Activated CD4-positive, CD25-positive, alpha-beta regulatory T cell treated with anti-CD3 and anti-CD28 coated beads, Interleukin-2, amount 50 U/mL, for 72 hours (primary cell): ENCODE measurements at places on chromosomes 7 and 10.

- no peak for DNase-seq
These were observed 57.5 kb upstream of the SP4 start for GRCh38 chr7:21370283-21370982.

- DNase-seq: no peak
These were observed 157.0 kb downstream of the ARID5B start for GRCh38 chr10:62058476-62058875.

GRCh38 chr7:102390697-102391484, 5.3 kb upstream of the PRKRIP1 start:
- peak; percentile 73 for DNase-seq

DNA sequence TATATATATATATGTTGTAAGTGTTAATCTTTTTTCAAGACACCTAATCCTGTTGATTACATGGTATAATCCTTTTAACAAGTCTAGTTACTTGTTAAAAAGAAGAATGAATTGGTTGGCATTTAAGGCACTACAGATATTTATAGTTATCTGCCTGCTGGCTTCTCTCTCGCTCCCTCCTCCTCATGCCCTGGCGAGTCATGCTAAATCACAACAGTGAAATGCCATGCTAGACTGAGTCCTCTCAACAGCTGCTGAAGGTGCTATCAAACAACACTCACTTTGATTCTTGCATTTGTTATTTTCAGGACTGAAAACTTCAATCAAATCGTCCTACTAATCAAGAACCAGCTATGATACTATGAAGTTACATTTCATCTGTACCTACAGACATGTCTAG, 15.4 kb downstream of the NRAP start:
- DNase-seq: no peak

GRCh38 chr10:49750546-49750945, 11.6 kb downstream of the OGDHL start:
- no peak for DNase-seq

- DNase-seq: no peak
These were observed 9.6 kb downstream of the PKD1L1 start for GRCh38 chr7:47938574-47939165.

- DNase-seq: no peak
These were observed 409.3 kb downstream of the RPS24 start for GRCh38 chr10:78442836-78443550.

GRCh38 chr7:44433255-44434022, 57.0 kb downstream of the NUDCD3 start:
- DNase-seq: no peak

DNA sequence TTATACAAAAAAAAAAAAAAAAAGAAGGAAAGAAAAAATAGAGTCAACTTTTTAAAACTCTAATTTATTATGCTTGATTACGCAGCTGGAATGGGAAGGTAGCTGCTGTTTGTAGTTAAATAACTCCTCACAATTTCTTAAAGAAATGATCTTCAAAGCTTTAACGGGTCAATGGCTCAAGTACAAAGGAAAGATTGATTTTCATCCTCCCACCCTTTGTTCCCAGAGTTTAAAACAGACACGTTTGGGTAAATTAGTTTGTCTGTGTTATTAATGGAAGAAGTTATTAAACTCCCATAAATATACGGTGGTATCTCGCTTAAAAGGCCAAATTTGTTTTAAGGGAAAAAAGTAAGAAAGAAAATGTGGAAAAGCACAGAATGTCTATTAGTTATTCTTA, 179.3 kb downstream of the EMX2 start:
- DNase-seq: no peak

GRCh38 chr7:114835861-114836260, 86.0 kb upstream of the MDFIC start:
- DNase-seq: no peak

GRCh38 chr7:133052826-133053225, 29.1 kb downstream of the CHCHD3 start:
- DNase-seq: no peak

- no peak for DNase-seq
These were observed 261.0 kb downstream of the GRID1 start for GRCh38 chr10:86105640-86106039.

DNA sequence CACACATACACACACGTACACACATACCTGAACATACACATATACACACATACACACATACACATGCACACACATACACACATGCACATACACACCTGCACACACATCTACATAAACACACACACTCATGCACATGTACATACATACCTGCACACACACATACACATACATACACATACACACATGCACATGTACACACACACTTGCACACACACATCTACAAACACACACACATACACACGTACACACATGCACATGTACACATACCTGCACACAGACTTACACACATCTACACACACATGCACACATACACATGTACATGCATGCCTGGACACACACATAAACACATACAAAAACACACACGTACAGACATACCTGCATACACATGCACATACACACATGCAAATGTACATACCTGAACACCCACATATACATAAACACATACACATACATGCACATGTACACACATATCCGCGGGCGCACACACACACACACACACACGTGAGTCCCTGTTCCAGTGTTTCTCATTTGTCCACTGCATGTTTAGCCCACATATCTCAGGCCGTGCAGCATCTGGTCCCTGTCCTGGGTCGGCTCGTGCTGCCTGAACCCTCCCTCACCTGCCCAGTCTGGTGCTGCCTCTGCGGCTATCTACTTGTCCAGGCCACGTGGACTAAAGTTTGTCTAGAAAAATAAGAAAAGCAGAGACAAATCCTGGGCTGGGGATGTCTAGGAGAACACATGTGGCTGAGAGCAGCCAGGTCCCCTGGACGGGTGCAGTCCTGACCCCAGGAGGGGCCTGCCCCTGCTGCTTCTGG, 238.7 kb downstream of the TCERG1L start:
- DNase-seq: no peak

GRCh38 chr10:30300728-30301127, 48.4 kb downstream of the MTPAP start:
- DNase-seq: no peak

- DNase-seq: no peak
These were observed 89.6 kb downstream of the PPP1R17 start for GRCh38 chr7:31776616-31777015.

GRCh38 chr10:92810934-92811532, 37.3 kb upstream of the EXOC6 start:
- no peak for DNase-seq

GRCh38 chr7:121796936-121797656, 75.9 kb upstream of the PTPRZ1 start:
- no peak for DNase-seq

- DNase-seq: no peak
These were observed 230.3 kb downstream of the ARHGAP12 start for GRCh38 chr10:31698181-31698830.

DNA sequence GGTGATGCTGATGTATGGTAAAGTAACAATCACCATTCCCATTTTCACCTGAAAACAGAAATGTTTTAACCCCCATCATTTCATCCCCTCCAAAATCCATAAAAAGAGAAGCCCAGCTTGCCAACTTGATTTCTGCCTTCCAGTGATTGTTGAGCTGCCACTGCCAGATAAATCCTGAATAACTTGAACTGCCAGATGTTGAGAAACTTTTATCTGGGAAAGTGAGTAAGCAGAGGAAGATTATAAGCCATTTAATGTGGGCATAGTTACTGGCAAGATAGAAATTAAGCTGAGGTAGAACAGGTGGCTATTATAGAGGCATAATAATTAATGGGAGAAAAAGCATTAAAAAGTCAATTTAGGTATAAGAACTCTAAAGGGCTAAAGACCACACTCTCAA, 534.1 kb downstream of the ANKRD7 start:
- DNase-seq: no peak

- DNase-seq: no peak
These were observed 49.0 kb downstream of the NT5C2 start for GRCh38 chr10:103144041-103144440.

- DNase-seq: no peak
These were observed 130.1 kb downstream of the NEBL start for GRCh38 chr10:20767028-20767427.

- no peak for DNase-seq
These were observed 10.7 kb downstream of the DGKI start for GRCh38 chr7:137836113-137836509.

DNA sequence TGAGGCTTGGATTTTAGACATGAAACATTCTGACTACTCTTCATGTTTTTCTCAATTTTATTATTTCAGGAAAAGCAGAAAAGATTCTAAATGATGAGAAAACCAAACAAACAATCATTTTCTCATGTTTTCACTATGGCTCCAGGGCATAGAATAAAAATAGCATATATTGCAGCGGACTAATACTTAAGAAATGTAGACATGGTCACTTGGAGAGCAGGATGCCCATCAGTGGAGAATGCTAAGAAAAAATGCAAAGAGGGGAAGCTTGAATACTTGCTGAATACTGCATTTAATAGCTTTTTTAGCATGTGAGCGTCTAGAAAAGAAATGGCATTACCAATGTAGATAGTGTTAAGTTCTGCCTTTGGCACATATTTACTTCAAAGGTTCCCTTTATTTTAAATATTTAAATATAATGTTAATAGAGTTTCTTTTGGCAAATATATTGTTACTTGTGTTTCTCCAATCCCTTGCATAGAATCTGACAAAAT, 107.9 kb downstream of the PPP1R17 start:
- DNase-seq: no peak

DNA sequence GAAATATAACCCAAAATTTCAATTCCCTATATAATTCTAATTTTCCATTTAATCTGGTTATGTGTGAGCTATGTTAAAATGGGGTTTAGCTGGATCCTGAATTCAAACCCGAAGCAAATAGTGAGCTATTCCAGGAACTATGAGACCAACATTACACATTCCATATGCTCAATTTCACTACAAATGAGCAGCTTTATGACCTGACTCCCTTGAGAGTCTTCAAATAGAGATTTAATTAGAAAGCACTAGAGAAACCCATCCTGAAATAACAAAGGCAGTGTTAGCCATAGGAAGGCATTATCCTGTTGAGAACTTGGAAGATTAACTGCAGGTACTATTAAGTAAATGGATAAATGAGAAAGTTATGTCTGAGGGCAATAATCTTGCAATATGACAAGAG, 890.0 kb downstream of the GRM8 start:
- no peak for DNase-seq

DNA sequence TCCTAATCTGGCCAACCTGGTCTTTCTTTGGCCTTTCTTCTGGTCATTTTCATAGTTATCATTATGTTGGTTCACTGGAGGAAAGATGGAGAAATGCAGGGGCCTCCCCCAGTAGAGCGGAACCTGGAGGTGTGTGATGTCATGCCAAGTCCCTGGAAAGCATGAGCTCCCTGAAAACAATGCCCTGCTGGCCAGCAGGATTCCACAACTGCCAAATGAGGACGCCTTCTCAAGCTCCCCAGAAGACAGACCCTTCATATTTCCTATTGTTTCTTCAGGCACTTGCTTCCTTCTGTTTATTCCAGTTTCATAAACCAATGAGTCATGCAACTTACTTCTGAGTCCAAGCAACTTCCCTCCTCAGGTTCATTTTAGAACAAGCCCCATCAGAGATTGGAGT, 339.0 kb downstream of the GATA3 start:
- DNase-seq: no peak

GRCh38 chr10:16904639-16905061, 87.4 kb upstream of the RSU1 start:
- DNase-seq: no peak

DNA sequence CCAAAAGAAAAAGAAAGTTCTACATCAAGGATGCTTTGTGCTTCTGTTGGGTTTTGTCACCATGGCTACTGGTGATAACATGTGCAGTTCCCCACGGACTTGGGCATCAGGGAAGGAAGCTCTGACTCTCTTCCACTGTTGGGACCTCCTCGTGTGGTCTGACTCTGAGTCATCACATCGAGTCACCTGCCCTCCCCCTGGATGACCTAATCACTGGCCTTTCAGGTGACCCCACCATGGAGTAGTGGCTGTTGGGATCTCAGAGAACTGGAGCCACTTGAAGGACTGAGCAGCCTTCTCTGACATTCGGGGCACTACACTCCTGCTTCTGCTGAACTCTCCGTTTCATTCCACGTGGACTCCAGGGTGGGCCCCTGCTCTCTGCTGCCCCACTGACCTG, 60.8 kb upstream of the DOCK1 start:
- DNase-seq: no peak

- no peak for DNase-seq
These were observed 76.9 kb upstream of the KCNIP2 start for GRCh38 chr10:101920546-101920945.

GRCh38 chr7:96640054-96640453, 69.6 kb downstream of the SEM1 start:
- DNase-seq: no peak

DNA sequence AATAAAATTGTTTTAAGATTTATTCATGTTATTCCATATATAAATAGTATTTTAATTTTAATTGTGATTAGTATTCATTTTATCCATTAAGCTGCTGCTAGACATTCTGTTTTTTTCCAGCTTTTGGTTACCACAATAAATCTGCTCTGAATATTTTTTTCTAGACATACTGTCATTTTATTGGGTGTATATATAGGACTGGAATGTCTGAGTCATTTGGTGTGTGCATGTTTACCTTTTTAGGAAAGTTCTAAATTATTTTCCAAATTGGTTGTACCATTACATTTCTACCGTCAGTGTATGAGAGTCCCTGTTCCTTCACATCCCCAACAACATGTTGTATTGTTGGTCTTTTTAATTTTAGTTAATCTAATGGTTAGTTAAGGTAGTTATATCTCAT, 1138.1 kb downstream of the REEP3 start:
- no peak for DNase-seq

DNA sequence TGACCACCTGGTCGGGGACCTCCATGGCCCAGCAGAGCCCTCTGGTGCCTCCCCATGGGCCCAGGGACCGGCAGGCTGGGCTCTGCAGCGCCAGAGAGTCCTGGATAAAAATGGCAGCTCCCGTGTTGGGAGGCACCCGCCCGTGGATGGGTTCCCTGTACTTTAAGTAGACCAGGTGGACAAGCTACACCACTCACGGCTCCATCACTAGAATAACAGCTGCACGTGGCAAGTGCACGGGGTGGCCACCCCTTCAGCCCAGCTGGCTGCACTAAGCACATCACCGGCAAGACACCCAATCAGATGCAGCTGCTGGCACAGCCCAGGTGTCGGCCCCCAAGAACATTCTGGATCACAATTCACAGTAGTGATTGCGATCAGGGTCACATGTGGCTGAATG, 69.8 kb downstream of the DIP2C start:
- DNase-seq: no peak

DNA sequence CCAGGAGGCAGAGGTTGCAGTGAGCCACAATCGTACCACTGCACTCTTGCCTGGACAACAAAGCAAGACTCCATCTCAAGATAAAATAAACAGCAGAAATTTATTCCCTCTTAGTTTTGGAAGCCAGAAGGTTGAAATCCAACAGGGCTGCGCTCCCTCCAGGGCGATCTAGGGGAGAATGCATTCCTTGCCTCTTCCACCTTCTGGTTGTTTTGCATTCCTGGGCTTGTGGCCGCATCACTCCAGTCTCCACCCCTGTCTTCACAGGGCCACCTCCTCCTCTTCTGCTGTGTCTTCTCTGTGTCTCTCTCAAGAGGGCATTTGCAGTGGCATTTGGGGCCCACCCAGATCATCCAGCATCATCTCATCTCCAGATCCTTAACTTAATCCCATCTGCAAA, 36.2 kb downstream of the LIMK1 start:
- DNase-seq: no peak

- no peak for DNase-seq
These were observed 1.6 kb upstream of the SPAG6 start for GRCh38 chr10:22343731-22344130.

GRCh38 chr7:2654059-2654458, 22.3 kb downstream of the TTYH3 start:
- no peak for DNase-seq
